ENCODE measurements at places on chromosomes 2 and 18.

- no peak for DNase-seq
These were observed 70.8 kb downstream of the USP40 start for GRCh38 chr2:233495503-233496496.

- DNase-seq: no peak
These were observed 212.1 kb downstream of the ARL6IP6 start for GRCh38 chr2:152930501-152930900.

DNA sequence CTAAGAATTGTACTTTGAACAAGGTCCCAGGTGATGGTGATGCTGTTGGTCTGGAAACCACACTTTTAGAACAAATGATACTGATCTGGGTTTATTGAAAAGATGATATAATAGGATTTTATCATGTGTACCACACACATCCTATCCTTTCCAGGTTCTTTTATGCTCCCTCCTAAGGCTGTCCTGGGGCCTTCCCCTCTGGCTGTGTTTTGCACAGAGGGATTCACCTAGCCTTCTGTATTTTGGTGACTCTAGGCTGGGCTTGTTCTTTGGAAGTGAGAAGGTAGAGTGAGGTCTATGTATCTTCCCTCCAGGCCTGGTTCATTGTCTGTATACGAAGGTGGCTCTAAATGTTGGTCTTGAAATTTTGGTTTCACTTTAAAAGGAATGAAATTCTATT, 12.7 kb downstream of the ANXA4 start:
- no peak for DNase-seq

DNA sequence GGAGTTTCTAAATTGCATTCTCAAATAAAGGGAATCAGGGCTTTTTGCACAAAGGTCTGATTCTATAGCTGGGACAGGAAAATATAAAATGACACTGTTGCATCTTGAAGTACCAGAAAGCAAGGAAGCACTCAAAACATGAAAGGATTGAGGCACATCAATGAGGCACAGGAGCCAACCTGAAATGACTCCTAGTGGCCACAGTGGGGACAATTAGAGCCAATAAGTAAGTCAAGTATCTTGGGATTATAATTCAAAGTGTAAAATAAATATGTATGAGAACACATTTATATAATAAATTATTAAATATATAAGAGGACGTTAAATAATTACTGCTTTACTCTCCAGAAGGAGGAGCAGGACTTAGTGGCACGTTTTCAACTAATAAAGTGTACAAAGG, 1259.5 kb upstream of the CDH2 start:
- no peak for DNase-seq

DNA sequence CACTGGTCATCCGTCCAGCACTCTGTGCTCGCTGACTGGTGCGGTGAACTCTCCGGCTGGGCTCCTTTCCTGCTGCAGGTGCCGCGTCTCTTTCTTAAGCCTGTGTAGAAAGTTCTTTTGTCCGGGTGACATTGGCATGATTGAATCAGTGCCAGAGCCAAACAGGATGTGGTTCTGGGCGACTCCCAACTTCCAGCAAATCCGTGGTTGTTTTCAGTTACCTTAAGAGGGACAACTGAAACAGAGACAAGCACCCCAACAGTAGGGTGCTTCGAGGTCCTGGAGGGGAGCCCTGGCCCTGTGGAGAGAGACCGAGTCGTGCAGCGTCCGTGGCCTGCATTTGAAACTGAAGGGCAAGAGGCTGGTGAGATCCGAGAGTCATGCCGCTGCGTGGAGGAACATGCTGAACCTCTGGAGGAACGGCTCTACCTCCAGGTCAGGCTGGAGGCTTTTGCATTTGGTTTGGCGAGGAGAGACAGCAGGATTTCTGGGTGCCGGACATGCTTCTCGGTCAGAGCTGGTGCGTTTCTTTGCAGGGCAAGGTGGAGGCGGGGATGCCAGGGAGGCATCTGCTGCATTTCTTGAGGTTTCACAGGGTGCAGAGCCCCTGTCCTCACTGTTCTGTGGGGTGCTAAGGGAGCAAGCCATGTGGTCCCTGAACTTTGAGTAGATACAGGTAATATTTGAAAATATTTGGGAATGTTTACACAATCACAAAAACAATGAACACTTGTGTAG, 26.8 kb downstream of the SH3BP4 start:
- no peak for DNase-seq

DNA sequence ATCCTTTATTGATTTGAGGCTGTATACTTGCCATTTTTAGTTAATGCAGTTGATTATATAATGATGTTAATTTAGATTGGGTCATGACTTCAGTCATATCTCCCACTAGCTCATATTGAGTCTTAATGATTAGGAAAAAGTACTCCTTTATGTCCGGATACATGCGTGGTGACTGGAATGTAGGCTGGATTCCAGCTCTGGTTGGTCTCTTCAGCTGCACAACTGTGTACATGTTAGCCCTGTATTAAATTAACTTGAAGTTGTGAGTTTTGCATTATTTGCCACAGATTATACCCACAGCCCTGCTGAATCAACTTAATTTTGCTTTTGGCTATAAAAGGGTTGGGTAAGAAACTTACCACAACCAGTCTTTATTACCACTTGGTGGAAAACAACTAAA, 22.5 kb downstream of the MOB4 start:
- no peak for DNase-seq

GRCh38 chr2:16655905-16656642, 9.6 kb downstream of the CYRIA start:
- no peak for DNase-seq

DNA sequence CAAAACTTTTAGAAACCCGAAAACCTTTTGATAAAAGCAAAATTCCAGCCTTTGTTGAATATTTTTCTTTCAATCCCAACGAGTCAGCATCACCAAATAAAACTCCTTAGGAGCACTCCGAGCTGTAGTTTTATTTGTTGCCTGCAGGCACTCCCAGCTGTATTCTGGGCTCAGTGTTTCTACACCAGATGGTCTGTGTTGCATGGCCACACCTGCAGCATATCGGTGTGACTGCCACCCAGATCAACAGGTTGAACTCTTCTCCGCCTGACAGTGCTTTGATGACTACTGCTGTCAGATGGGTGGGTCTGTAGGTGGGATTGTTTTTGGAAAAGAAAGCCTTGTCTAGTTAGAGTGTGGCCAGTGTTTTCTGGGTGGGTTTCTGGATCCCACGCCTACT, 32.7 kb downstream of the APCDD1 start:
- DNase-seq: no peak

DNA sequence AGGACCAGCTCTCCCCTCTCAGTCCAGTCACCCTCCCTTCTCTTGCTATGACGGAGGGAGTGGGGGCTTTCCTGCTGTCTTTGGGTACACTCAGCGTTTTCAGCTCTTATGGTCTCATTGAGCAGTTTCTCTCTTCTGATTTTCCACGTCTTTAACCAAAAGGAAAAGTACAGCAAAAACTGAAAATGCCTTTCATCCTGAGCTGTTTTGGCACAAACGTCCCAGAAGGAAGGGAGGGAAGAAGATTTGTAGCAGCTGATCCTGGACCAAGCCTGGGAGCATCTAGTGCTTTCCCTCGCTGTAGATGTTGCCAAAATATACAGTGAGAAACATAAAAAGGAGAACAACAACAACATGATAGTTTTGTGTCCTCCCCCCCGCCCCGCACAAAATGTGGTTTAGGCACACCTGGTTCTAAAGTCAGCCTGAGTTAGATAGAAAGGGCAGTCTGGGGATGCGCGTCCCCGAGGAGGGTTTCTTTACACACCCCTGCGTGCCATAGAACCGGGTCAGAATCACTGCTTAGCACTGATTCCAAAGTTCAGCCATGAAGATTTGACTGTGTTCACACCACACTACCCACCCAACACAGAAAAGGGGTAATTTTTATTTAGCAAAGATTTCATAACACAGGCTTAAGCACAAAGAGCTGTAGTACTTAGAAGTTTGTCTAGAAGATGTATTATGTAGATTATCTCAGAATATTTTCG, 53.4 kb downstream of the SLC40A1 start:
- DNase-seq: no peak

GRCh38 chr2:114821055-114821454, 378.6 kb downstream of the DPP10 start:
- DNase-seq: no peak

DNA sequence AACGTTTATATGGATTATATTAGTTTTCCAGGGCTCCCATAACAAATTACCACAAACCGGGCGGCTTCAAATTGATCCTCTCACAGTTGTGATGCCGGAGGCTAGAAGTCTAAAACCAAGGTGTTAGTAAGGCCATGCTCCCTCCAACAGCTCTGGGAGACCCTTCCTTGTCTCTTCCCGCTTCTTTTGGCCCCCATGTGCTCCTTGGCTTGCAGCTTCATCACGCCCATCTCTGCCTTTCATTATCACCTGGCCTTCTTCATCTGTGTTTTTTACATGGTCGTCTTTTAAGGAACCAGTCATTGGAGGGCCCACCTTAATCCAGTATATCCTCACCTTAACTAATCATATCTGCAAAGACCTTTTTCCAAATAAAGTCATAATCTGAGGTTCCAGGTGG, 13.9 kb downstream of the MAPRE2 start:
- DNase-seq: no peak

DNA sequence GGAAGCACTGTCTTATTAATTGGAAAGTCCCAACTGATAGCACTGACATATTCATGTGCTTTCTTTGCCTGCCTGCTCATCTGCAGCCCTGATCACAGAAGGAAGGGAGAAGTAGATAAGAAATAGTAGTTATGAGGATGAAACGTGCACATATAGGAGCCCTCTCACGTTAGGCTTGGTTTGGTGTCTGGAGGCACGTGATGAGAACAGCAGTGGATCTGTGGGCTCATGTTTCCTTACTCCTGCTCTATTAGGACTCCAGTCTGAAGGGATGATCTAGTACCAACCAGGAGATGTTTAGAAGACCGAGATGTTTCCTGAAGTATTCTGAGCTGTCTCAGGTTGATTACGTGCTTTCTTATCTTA, 84.9 kb downstream of the MAP4K4 start:
- DNase-seq: no peak

DNA sequence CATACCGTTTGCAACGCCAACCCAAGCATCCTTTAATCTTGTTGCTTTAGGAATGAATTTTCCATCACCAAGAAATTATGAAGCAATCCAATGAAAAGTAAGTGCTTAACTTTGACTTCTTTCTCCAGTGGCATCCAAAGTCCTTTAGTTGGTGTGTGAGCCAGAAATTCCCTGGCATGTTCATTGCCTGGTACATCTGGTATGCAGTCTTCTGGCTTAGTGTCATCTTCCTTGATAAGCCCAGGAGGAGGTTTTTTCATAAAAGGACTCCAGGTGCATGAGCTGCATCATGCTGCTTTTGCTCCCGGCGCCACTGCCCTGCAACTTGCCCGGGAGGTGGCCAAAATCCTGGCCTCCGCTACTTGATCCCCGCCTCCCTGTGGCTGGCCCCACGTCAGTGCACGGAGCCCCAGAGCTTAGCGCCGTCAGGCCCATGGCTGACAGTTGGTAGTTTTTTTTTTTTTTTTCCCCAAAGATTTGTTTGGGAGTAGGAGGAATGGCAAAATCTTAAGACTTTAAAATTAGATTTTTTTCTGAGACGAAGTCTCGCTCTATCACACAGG, 58.7 kb downstream of the PUM2 start:
- no peak for DNase-seq

DNA sequence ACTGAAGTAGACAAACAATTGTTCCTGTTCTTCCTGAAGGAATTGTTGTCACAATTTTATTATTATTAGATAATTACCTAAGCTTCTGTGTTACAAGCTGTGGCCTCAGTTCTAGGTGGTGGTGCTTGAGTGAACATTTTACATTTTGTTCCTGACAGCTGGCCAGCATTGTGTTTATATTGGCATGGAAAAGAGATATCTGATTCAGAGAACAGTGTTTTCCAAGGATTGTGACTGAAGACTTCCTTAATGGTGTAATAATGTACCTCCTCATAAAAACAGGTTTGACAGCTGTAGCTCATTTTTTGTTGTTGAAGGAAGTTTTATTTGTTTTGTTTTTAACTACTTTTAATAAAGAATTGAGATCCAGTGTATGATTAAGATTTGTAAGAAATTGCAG, 95.2 kb downstream of the EPB41L5 start:
- DNase-seq: no peak

- DNase-seq: no peak
These were observed 53.8 kb downstream of the TGOLN2 start for GRCh38 chr2:85273738-85274731.

GRCh38 chr18:68763083-68763482, 34.8 kb upstream of the CCDC102B start:
- DNase-seq: no peak

DNA sequence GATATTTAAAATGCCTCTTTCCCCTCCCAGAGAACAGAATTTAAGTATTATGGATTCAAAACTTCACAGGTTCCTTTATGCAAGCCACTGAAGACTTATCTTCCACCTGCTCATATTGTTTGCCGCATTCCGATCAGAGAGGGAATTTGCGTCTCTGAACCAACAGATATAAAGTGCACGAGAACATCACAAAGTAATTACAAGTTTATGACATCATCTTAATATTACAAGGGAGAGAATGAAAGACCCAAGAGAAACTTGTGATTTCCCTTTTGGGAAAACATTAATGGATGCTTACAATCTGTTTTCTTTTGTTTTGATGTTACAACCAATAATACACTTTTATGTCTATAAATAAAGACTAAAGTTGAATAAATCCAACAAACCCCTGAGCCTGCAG, 631.0 kb downstream of the BCL11A start:
- no peak for DNase-seq

DNA sequence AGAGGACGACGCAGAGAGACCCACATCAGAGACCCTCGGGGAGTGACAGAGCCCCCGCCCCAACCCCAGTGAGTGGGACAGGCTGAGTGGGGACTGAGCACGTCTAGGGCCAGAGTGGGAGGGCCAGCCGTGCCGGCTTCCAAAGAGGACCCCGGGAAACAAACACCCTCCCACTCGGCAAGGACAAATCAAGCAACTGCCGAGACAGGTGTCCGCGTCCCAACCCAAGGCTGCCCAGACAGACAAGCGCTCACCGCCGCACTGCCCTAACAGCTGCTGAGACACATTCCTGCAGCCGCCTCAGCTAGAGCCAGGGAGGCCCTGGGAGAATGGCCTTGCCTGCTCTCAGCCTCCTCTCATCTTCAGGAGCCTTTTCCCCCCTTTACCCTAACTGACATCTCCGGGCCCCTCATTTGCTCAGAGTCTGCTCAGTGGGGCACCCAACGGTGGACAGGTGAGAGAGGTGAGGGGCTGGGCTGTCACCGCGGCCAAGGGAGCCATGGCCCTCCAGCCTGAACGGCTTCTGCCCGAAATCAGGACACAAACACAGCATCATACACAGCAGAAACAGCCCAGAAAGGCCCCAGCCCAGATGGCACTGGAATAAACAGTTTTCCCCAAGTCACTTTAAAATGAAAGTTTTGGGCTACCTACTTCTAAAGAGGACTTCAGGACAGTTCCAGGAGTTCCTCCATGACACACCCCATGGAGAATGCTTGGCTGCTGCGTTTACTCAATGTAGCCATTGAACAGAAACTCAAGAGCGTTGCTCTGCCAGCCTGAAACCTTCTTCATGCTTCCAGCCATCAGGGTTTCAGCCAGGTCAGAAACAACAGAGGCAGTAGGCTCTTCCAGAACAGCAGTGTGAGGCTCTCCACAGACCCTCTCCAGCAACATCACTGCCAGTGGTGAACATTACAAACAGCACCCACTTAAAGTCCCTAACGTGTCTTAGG, 23.6 kb downstream of the SLC66A2 start:
- DNase-seq: no peak
